NAMALWA (cell line): ENCODE measurements at places on chromosomes 1 and 21.

DNA sequence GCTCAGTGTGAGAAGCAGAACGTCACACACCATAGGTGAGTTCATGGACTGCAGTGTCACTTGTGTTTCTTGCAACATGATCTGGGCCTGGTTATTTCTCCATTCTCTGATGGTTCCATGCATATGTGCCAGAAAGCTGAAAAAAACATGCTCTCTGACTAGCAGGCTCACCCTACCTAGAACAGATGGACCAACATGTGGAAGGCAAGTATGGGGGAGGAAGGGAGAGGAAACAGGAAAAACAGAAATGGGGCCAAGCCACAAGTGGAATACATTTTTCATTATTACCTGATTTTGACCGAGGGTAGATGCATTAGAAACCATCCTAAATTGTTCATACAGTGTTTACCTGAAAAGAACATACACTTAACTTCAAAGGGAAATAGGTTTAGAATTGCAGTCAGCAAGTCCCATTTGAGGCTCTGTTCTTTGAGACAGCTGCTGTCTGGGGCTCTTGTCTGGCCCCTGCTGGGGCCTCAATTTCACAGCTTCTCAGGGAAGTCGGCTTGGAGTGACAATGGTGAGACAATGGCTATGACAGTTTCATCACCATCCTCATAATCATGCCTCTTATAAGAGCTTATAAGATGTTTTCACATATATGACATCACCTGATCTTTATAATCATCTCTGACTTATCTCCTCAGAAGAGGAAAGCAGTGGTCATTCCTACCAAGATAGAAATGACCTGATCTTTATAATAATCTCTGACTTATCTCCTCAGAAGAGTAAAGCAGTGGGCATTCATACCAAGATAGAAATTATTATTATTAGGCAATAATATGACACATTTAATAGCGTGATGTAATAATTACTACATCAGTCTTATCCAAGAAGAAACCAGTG lies 327.3 kb downstream of the SIPA1L2 start:
- DNase-seq: no peak

GRCh38 chr1:29258189-29258975 lies 22.1 kb downstream of the PTPRU start:
- DNase-seq: no peak

DNA sequence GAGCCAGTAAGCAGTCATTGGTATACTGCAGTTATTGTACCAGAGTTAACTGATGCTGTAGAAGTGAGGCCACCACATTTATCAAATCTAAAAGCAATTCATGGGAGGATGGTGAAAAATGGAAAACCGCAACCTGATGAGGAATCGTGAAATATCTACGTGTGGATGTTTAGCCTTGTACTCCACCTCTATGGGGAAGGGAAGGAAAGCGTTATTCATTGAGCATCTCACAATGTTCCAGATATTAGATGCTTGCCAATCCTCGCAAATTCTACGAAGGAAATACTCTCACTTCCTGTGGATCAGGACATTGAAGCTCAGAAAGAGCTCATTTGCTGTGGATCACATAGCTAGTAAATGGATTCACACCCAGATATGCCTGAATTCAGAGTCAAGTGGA lies 77.3 kb downstream of the LRRC8D start:
- DNase-seq: no peak

GRCh38 chr1:206923009-206923960 lies 1.5 kb upstream of the FCMR start:
- DNase-seq: peak; percentile 88

GRCh38 chr1:109579491-109579890 lies 31.1 kb downstream of the GNAI3 start:
- DNase-seq: no peak

DNA sequence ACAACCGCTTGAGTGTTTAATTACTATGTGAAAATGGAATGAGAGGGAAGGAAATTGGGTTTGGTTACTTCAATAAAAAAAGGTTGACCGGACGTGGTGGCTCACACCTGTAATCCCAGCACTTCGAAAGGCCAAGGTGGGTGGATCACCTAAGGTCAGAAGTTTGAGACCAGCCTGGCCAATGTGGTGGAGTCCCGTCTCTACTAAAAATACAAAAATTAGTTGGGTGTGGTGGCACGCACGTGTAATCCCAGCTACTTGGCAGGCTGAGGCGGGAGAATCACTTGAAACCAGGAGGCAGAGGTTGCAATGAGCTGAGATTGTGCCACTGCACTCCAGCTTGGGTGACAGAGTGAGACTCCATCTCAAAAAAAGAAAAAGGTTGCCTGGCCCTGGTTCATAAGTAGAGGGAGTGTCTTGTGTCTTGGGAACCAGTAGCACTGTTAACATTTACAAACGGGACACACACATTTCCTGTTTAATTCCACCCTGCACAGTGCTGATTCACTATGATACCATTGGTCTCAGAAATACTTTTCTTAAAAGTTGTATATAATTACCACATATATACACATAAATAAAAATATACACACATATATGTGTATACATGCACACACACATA lies 27.6 kb upstream of the CLDN14 start:
- no peak for DNase-seq

DNA sequence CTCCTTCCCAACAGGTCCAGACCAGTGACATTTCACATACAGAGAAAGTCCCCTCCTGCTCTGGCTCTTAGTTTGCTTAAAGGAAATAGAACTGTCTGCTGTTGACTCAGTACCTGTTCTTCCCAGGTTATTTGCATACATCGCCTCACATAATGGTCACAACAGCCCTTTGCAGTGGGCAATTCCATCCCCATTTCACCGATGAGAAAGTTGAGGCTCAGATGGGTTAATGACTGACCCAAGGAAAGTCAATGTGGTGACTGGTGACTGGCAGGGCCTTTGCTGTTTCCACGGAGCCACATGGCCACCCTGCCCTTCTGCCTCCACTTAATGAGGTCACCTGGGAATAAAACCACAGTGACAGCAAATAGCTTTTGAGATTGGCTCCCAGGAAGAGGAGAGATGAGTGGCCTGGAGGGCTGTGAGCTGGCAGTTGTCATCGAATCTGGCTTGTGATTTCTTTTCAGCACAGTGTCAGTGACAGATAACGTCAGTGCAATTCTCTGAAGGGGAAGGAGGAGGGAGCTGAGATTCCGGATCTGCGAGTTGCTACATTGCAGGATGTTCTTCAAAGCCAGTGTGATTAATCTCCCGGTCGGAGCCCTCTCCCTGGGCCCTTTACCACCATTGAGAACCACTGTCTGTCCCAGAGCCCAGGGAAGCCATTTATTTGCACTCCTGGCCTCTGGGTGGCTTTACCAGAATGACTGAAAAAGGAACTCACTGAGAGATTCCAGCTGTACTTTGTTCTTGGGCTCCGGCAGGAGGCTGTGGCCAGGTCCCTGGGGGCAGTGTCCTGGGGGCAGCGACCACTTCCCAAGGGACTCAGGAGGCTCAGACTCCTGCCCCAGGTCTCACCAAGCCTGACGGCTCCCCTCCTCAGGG lies 117.2 kb downstream of the CNIH3 start:
- DNase-seq: no peak

DNA sequence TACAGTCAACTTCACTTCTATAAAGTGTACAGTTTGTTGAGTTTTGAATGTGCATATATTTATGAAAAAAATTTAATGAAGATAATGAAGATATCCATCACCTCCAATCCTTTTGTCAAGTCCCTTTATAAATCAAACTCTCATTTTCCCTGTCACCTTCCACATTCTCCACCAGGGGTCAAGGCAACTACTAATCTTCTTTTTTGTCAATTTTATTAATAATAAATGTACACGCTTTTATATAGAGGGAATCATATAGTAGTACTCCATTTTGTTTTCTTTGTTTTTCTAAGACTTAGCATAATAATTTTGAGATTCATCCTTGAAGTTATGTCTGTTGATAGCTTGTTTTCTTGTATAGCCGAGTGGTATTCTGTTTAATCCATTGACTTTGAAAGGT lies 1594.2 kb upstream of the PRMT6 start:
- no peak for DNase-seq

- DNase-seq: no peak
Measured at GRCh38 chr1:118636004-118636403, 352.1 kb downstream of the TBX15 start.

- DNase-seq: peak; percentile 82
Measured at GRCh38 chr1:109399326-109399957, 1.7 kb upstream of the SORT1 start.

DNA sequence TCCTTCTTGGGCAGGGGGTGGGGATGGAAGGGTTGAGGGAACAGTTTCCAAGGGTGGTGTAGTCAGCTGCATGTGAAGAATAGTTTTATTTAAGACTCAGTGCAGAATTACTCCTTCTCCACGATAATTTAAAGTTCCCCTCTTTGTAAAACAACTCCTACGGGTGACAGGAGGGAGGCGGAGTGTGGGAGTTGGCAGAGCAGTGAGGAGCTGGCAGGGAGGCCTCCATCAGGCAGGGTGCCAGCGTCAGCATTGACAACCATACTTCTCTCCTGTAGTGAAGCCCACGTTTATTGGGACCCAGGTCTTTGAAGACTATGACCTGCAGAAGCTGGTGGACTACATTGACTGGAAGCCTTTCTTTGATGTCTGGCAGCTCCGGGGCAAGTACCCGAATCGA lies 93.8 kb downstream of the MTR start:
- DNase-seq: no peak
